ENCODE measurements at places on chromosomes 7 and 10.

GRCh38 chr7:153052206-153052605 lies 292.7 kb downstream of the ACTR3B start:
- no peaks in the 10 kb centered on the region for H3K4me1 ChIP-seq
- no peak overlapping the region for H3K27ac ChIP-seq
- H3K36me3 ChIP-seq = no peaks in the 10 kb centered on the region
- DNase-seq = no peak
- H3K4me3 ChIP-seq = no peak overlapping the region

DNA sequence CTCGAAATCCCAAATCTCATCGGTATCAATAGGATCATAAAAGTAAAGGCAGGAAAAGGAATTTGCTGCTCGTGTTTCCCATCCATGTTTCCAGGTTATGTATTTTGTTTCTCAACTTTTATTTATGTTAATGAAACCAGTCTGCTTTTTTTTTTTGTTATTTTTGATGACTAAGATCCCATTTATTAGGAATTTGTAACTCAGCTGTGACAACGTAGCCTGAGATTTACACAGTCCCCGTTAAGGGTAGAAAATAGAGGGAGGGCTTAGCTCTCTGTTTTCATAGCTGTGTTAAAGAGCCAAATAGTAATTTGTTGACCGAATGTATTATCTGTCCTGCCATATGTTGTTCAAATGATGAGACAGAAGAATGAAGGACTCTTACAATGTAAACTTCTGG lies 164.0 kb downstream of the MGMT start:
- H3K27ac ChIP-seq = no peak overlapping the region
- peaks cover 3% of the 10 kb centered on the region for H3K36me3 ChIP-seq
- no peak for DNase-seq

DNA sequence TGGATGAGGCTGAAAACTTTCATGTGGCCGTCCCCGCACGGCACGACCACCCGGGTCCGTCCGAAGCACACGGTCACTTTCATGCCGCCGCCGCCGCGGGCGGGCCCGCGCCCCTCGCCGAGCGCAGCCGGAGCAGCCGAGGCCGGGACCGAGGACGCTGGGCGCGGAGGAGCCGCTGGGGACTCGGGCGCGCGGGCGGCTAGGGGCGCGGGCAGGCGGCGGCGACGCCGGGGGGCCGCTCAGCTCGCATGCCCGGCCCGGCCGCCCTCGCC lies 247 bp downstream of the PARD3 start:
- no peaks in the 10 kb centered on the region for H3K4me1 ChIP-seq
- H3K4me3 ChIP-seq = no peak overlapping the region
- no peak for DNase-seq
- H3K27me3 ChIP-seq = peaks cover 57% of the 10 kb centered on the region
- no peak overlapping the region for H3K27ac ChIP-seq

DNA sequence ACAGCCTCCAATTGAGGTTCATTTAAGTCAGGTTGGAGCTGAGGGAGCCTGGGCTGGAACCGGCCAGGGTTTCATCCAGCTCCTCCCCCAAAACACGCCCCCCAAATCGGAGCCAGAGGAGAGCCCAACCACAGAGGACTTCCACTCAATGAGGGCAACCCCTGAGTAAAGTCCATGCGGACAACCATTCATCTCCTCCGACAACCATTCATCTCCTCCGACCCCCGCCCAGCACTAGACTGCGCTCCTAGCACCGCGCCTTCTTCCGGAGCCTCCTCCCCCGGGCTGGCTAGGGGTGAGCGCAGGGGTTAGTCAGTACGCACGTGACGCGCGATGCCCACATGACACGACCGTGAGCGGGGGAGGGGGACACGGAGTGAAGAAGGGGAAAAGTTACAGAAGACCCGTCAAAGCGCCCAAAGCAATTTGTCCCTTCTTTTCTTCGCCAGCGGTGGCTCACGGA lies 1.4 kb downstream of the MAGI2 start:
- peaks cover 52% of the 10 kb centered on the region for H3K27me3 ChIP-seq
- H3K4me3 ChIP-seq = no peak overlapping the region
- no peak overlapping the region for H3K27ac ChIP-seq
- DNase-seq = no peak

GRCh38 chr10:124323806-124324205 lies 94.9 kb downstream of the OAT start:
- no peak overlapping the region for H3K4me3 ChIP-seq
- DNase-seq = no peak
- no peaks in the 10 kb centered on the region for H3K27me3 ChIP-seq
- H3K27ac ChIP-seq = no peak overlapping the region

DNA sequence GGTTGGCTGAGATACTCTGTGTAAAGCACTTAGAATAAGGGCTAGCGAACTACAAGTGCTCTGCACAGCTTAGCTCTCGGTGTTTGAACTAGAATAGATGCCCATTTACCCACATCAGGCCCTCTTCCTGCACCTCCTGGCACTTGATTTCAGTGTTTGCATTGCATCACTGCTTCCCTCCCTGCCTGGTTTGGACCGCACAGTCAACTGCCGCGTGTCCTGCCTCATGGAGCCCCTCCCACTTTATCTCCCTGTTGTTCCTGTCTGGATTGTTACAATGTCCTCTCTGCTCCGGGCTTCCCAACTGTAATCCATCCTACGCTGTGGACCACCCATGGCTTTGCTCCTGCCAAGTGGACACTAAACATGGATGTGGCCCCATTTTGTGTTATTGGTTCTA lies 2.3 kb downstream of the FAM107B start:
- H3K4me1 ChIP-seq = no peaks in the 10 kb centered on the region
- H3K27me3 ChIP-seq = peaks cover 22% of the 10 kb centered on the region
- H3K27ac ChIP-seq = no peak overlapping the region
- no peak for DNase-seq
- H3K4me3 ChIP-seq = no peak overlapping the region
- H3K36me3 ChIP-seq = no peaks in the 10 kb centered on the region

- H3K27me3 ChIP-seq = no peaks in the 10 kb centered on the region
- no peak for DNase-seq
- H3K27ac ChIP-seq = no peak overlapping the region
- H3K4me3 ChIP-seq = no peak overlapping the region
- no peaks in the 10 kb centered on the region for H3K36me3 ChIP-seq
These were observed 496.6 kb downstream of the INHBA start for GRCh38 chr7:41206267-41206666.

DNA sequence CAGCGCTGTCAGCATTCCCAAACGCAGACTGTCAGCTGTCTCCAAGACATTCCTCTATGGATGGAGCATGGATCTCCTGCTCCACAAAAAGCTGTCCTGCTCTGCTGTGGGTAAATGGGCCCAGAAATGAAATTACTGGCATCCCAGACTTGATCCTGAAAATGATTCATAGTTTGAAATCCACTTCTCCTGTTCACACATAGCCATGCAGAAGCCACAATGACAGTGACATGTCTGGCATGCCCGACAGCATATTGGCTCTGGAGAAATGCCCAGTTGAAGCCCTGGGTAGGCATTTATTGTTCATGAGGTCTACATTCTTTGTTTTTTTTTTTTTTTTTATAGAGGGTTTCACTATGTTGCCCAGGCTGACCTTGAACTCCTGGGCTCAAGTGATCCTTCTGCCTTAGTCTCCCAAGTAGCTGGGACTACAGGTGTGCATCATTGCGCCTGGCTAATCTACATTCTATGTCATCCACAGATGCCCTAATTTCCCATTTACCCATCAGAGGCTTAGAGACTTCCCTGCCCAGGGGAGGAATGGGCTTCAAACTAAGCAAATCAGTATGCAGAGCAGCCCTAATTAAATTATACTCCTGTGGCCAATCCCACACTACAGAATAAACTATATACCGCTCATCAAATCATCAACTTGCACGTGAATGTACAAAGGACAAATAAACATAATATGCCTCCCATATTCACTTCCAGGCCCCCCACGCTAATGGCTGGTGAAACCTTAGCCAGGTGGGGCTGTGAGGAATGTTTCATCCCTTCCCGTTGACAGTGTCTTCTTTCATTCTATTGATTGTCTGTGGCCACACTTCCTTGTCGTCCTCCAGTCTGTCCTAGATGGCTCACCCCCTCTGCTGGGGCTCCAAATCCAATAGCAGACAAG lies 61.8 kb upstream of the EEPD1 start:
- H3K4me3 ChIP-seq = no peak overlapping the region
- no peak overlapping the region for H3K27ac ChIP-seq
- no peaks in the 10 kb centered on the region for H3K4me1 ChIP-seq
- no peak for DNase-seq
- peaks cover 3% of the 10 kb centered on the region for H3K27me3 ChIP-seq
- no peaks in the 10 kb centered on the region for H3K36me3 ChIP-seq

DNA sequence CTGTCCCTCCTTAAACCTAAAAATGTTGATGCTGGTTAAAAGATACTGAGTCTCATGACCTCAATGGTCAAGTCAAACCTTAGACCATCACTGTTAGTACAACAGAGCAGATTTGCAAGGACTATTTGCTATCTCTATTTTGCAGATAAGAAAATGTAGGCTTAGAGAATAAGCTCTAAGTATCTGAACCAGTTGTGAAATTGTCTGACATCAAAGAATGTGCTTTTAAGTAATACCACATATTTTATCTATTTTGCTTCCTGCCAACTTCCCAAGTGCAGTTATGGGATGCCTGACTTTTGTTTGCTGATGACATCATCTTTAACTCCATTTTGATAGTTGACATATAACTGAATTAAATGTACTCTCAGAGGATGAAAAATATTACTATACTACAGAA lies 83.6 kb upstream of the TMEM106B start:
- DNase-seq = no peak
- peaks cover 2% of the 10 kb centered on the region for H3K36me3 ChIP-seq
- no peak overlapping the region for H3K4me3 ChIP-seq
- H3K4me1 ChIP-seq = peaks cover 18% of the 10 kb centered on the region
- H3K27ac ChIP-seq = no peak overlapping the region
- peaks cover 12% of the 10 kb centered on the region for H3K27me3 ChIP-seq
